ENCODE measurements at places on chromosomes 16 and 17.

DNA sequence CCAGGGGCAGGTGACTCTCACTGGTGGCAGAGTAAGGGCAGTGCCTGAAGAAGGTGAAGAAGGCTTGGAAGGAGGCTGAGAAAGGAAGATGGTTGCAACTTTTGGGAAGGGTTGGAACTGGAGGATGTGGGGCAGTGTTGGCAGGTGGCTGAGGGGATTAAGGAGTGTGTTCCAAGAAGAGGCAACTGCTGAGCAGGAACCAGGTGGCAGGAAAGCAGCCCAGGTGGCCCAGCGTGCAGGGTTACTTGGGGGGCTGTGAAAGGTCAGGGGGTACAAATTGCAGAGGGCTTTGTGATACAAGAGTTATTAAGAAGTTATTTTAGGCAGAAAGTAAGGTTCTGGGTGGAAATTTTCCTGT lies 28.6 kb downstream of the WSCD1 start:
- no peak for DNase-seq

DNA sequence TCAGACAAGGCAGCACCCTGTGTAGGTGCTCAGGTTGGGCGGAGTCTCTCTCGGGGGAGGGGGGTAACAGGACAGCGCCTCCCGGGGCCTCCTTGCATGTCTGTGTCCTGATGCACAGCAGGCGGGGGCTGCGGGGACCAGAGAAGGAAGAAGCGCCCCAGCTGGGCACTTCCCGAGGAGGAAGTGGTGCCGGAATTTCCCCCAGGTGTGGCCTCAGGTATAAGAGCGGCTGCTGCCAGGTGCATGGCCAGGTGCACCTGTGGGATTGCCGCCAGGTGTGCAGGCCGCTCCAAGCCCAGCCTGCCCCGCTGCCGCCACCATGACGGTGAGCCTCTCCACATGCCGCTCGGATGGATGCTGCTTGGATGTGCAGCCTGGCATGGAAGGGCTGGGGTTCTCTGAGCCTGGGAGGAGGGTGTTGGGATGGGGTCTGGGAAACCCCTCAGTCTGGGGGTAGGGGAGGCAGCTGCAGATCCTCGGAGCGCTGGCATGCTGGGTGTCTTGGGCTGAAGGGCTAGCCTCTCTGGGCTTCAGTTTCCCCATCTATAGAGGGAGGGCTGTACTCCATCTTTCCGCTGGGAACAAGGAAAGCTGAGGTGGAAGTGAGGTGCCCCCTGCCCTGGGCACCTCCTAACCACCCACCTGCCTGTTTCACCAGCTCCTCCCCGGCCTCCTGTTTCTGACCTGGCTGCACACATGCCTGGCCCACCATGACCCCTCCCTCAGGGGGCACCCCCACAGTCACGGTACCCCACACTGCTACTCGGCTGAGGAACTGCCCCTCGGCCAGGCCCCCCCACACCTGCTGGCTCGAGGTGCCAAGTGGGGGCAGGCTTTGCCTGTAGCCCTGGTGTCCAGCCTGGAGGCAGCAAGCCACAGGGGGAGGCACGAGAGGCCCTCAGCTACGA lies at the start of gene IL17C:
Gene IL17C, plus strand, starts transcription at position 250 of the 908 bp plus-strand sequence. Its CDS starts 70 bp downstream, at position 320.
- no peak for DNase-seq

DNA sequence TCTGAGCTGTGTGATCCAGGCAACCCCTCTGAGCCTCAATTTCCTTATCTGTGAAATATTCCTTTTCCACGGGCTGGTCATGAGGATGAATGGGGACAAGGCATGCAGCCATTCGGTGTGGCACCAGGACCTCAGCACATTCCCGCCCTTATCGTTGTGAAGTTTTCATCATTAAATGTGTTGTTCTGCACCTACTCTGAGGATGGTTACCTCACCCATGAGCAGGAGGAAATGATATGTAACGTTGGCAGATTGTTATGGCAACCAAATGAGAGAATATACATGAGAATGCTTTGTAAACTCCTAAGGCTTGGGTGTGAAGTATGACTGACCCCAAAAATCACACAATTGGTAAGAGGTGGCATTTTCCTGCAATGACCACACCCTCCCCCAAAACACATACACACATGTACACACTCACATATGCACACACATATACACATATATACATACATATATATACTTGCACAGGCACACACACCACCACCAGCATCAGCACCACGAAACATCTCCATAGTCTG lies 39.5 kb downstream of the SMARCE1 start:
- no peak for DNase-seq

DNA sequence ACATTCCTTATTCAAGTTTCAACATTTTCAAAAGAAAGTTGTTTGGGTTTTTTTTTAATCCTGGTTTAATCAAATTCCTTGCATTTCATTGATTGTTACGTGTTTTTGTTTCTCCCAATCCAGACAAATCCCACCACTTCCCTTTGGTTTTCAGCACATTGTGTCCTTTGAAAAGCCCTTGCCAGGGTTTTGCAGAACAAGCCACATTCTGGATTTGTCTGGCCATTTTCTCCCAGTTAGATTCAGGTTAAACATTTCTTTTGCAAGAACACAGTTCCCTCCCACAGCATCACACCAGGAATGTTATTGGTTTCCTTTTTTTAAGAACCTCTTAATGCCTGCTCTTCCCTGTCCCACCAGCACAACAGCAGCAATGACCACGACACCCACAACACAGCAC lies 278.0 kb upstream of the SALL1 start:
- DNase-seq, result no peak

GRCh38 chr16:65376601-65377000 lies 254.7 kb upstream of the CDH11 start:
- no peak for DNase-seq

DNA sequence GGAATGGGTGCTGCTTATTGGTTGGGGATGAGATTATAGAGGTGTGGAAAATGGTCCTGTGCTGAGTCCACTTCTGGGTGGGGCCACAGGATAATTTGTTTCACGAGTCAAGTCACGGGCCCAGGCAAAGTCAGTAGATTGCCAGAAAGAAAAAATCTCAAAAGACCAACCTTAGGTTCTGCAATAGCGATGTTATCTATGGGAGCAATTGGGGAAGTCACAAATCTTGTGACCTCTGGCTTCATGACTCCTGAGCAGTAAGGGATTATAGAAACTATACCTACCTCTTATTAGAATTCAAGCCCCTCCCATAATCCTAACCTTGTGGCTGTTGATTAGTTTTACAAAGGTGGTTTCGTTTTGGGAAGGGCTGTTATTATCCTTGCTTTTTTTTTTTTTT lies 31.4 kb downstream of the WWP2 start:
- no peak for DNase-seq

- DNase-seq, result no peak
These were observed 17.5 kb downstream of the PIPOX start for GRCh38 chr17:29060475-29060874.

GRCh38 chr16:20766294-20766693 lies 2.5 kb downstream of the ACSM3 start:
- no peak for DNase-seq
